ENCODE measurements at places on chromosomes 13 and 19.

DNA sequence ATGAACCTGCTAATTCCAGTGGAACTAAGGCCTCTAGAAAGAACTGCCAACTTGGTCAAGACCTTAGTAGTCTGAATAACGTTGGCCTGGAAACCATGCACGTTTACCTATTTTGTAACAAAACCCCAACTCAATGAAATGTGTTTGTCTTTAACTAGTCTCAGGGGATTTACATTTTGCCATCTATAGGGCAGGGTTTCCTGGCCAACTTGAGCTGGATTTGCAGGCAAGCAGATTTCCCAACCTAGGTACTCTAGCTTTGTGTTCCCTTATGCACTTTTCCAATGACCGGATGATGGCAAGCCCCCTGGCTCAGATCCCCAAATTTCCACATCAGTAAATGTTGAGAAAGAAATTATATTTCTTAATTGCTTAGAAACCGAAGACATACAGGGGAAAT, 114.5 kb downstream of the IRS2 start:
- DNase-seq: no peak

- no peak for DNase-seq
These were observed 2.1 kb downstream of the MCOLN1 start for GRCh38 chr19:7524523-7524922.

GRCh38 chr19:39409208-39410016, 2.8 kb downstream of the ZFP36 start:
- DNase-seq: peak; percentile 95

- no peak for DNase-seq
These were observed 33.1 kb downstream of the LNX2 start for GRCh38 chr13:27587095-27587746.

GRCh38 chr19:35059006-35059798, 17.7 kb downstream of the HPN start:
- DNase-seq: no peak

DNA sequence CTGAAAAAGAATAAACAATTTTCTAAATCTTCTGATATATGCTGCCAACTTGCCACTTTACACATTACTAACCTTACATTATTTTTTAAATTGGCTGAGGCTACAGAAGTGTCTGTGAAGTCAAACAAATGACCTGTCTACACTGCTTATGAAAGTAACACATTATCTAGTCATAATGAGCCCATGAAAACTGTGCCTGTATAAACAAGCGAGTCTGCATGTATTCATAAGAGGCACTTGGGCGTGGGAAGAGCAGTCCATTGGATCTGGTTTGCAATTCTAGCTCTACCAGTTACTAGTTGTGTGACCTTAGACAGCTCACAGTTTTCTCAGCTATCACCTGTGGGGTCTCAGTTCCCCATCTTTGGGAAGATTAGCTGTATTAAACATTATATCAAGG, 3.1 kb downstream of the VPS36 start:
- DNase-seq: no peak

- DNase-seq: peak; percentile 13
These were observed 22.8 kb downstream of the HAUS8 start for GRCh38 chr19:17052439-17052838.

DNA sequence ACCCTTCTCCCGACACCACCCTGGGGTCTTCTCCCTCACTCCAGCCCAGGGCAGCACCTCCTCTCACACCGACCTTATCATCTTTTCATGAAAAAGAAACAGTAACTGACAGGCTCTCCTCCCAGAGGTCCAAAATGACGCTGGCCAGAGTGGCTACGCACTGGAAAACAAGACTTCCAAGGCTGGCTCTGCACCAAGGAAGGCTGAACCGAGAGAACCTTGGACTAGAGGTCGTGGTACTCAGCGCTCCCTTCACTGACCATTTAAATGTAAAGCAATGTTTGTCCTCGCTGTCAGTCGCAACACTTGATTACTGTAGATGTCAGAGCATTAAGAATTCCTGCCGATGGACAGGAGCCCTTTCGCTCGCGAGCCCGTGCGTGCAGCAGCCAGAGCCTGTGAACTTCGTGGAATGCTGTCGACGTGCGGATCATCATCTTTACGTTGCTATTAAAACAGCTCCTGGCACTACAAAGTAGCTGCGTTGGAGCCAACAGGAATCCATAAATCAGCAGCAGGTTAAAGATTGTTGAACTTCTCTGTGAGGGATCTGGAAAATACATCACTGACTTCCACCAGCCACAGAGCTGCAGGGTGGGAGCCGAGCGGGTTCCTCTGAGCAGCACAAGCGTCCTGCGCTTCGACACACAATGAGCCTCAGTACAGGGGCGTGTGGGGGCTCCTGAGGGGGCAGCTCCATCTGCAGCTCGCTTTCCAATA, 125.5 kb upstream of the MCF2L start:
- no peak for DNase-seq

DNA sequence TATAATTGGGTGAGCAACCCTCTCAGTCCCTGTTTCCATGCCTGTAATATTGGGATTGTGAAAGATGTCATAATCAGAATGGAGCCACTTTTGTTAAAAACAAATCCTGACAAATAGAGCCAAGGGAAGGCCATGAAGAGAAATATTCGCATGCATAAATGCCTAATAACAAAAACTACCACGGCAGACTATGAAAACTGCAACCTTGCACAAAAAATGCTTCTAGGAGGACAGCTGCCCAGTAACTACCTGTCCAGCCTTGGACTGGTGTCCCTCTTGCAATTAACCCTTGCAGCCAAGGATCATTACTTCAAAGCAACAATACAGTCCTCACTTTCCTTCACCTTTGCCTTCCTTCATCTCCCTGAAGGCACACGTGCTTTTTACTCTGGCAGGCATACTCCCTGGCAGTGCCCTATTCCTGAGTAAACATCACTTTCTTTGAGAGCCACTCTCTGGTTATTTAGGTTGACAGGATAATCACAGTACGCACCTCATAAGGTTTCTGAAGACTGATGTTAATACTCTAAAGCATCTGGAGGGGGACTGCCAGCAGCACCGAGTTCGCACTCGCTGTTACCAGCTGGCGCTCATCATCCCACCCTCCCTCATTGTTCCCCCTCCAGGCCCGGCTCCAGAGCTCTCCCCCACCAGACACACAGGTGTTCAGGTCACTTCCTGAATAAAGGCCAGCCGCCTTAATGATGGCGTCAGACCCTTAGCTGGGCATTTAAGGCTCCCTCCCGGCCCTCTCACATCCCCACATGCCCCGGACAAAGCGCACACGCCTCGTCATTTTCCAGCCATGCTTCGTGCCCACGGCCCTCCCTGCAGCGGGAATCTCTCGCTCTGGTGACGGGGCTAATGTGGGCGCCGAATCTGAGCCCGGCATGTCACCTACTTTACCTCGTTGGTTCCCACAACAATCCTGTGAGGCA, 57.3 kb downstream of the CDADC1 start:
- DNase-seq: no peak

- no peak for DNase-seq
These were observed 25.3 kb downstream of the CAPN12 start for GRCh38 chr19:38718747-38719543.

DNA sequence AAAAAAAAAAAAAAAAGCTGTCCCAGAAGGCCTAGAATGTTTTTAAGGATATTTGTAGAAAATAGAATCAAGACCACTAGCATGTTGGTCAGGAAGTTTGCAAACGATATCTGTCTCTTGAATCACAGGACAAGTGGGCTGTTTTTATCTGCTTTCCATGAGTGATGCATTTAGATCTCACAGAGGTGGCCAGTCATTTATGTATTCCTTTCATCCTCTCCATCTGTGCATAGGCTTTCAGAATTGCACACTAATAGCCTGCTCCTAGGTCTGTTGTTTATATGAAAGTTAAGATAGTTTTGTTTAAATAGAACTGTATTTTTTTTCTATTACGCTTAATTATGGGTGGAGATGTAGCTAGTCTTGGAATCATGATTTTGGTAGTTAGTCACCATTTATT, 289.5 kb downstream of the SHISA2 start:
- DNase-seq: no peak

DNA sequence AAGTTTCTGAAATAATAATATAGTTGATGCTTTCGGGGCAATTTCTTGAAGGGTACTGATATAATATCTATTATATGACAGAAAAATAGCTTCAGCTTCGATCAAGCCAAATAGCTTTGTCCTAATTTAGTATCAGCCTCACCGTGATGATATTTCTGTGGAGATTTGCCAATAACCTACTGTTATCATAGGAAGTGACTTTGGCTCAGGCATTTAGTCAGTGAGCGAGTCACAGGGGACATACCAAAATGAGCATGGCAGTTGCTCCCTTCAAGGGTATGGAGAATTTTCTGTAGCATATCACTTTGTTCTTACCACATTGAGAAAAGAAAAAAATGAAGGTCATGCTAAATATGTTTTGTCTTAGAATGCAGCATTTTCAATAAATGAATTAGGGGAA, 767.6 kb upstream of the SLITRK1 start:
- DNase-seq: no peak

DNA sequence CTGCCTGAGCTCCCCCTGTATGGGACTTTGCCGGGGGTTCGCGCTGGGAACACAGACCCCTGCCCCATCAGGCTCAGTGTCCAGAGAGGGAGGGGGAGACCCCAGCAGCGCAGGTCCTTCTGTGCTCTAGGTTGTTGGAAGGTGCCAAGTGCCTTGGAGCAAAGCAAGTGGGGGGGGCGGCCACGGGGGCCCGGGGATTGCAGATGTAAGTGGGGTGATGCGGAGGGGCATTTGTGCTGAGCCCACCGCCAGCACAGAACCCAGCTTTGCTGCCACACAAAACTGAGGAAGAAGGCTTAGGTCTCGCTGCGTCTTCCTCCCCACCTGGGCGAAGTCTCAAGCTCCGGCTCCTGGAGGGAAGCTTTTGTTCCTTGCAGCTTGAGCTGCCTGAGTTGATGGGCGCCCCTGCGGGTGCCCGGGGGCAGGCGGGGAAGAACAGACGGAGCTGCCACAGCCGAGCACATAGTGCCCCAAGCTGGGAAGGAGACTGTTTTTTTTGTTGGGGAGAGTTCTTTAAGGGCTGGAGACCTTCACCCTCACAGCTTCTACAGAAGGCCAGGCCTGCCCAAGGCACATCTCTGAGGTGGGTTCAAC, 1.5 kb upstream of the NTN5 start:
- no peak for DNase-seq

GRCh38 chr13:31334547-31334946, 134.8 kb downstream of the B3GLCT start:
- no peak for DNase-seq

GRCh38 chr19:12665281-12665573, 1.3 kb downstream of the MAN2B1 start:
- peak; percentile 78 for DNase-seq

DNA sequence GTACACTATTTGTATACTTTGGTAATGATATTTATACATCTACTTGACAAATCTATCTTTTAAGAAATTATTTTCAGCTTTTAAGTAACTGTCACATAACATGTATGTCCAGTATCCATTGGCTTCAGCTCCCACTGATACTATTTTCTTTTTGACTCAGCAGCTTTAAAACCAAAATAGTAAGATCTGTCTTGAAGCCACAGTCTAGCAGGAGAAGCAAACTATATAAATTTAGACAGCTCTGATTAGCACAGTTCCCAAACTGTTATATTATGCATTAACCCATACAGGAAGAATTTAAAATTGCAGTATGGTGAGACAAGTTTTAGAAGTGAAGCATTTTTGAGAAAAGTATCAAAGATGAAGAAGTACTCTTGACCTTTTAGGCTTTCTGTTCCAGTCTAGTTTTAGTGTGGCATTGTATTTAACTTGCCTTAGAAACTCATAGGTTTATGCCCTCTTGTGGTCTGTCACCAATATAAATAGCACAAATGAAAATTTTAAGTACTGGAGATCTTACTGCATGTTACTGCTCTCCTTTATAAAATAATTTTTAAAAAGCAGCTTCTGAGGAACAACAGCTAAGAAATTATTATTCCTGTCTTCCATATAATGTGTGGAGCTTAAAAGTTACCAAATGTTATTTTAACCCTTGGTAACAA, 24.7 kb downstream of the URI1 start:
- DNase-seq: no peak

DNA sequence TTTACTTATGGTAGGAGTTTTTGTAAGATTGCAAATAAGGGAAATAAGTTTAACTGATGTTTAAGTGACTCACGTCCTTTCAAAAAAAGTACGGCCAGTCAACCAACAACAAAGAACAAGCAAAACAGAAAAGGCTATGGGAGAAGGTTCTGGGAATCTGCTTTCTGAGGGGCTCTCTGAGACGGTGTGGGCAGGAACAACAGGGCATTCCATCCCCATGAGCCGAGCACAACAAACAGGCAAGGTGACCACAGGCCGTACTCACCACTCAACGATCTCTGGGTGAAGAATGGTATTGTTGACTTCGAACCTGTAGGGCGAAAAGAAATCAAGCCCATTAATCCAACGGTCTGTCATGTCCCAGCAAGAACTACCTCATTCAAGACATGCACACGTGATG, 43.8 kb downstream of the PEPD start:
- no peak for DNase-seq

- no peak for DNase-seq
These were observed 2678.4 kb downstream of the PCDH9 start for GRCh38 chr13:64551755-64552154.

DNA sequence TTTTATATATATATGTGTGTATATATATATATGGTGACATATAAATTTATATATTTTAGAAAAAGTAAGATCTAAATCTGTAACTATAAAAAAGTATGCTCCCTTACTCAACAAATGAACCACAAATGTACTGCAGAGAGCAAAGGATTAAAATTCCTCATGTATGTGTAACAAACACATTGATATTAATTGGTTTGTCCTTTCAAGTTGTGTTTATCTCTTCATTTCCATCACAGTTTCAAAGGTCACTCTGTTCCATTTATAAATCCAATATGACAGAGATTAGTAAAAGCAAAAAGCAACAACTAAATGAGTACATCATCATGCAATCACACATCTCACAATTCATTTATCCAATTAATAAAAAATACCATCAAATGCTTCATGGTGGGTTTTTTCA, 247.9 kb downstream of the DACH1 start:
- DNase-seq: no peak

DNA sequence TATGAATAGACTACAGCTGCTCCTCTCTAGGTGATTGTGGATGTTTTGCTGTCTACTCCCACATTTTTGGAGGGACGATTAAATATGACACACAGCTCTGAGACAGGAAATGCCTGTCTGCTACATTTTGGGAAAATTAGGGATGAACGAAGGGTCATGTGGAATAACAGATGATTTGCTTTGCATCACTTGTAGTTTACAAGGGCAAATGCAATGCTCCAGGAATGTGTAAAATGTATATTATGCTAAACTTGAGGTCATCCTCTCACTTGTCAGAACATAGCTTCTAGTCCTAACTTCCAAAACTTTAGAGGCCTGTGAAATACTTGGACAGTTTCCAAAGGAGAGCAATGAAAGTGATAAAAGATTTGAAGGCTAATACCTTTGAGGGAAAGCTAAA, 284.2 kb upstream of the DACH1 start:
- no peak for DNase-seq

GRCh38 chr19:50505856-50506611, 5.0 kb downstream of the JOSD2 start:
- no peak for DNase-seq

GRCh38 chr19:45765702-45766295, 3.3 kb downstream of the SIX5 start:
- DNase-seq: no peak

DNA sequence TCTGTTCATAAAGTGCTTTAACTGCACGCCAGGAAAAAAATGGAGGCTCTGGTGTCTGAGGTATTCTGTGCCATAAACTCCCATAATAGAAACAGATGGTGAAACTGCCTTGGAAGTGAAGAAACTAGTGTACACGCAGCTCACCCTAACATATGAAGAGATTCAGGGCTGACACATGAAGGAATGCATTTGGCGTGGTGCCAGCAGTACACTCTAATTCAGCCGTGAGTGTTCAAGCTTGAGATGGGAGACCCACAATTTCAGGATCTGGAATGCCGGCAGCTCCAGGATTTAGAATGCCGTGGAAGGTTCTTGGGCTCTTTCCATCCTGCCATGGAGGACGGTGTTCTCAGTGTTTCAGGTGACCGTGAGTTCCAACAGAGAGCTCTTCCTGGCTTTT, 478.4 kb downstream of the TSHZ3 start:
- DNase-seq: no peak

Data from CD4-positive, alpha-beta T cell treated with Interferon alpha-2 for 1 hour (primary cell).